HT1080 (cell line): ENCODE measurements at places on chromosomes 2 and 18.

DNA sequence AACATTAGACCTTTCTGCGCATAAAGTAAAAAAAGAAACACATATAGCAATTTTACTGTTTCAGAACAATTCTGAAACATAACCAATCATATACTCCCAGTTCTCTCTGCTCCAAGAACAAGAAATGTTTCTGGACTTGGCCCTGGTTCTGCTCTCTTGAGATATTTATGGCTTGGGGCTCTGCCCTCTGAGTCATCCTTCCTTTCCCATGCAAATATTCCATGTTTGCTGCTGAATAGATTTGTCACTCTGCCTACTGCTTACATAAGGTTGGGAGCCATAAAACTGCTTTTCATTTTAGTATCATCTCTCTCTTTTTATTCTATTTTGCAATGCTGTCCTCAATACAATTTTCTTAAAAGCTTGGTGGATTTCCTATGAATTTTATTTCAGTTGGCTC, 499.6 kb upstream of the ACVR2A start:
- peak; percentile 62 for DNase-seq

DNA sequence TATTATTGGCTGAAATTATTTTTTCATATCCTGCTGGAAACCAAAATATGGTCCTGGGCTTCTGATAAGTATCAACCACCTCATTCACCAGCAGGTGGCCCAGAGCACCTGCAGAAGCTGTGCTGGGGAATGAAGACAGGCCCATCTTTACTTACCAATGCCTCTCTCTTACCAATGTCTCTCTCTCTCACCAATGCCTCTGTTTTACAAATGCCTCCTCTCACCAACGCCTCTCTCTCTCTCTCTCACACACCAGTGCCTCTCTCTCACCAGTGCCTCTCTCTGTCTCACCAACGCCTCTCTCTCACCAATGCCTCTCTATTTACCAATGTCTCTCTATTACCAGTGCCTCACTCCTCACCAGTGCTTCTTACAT, 2.3 kb upstream of the MAL start:
- no peak for DNase-seq

DNA sequence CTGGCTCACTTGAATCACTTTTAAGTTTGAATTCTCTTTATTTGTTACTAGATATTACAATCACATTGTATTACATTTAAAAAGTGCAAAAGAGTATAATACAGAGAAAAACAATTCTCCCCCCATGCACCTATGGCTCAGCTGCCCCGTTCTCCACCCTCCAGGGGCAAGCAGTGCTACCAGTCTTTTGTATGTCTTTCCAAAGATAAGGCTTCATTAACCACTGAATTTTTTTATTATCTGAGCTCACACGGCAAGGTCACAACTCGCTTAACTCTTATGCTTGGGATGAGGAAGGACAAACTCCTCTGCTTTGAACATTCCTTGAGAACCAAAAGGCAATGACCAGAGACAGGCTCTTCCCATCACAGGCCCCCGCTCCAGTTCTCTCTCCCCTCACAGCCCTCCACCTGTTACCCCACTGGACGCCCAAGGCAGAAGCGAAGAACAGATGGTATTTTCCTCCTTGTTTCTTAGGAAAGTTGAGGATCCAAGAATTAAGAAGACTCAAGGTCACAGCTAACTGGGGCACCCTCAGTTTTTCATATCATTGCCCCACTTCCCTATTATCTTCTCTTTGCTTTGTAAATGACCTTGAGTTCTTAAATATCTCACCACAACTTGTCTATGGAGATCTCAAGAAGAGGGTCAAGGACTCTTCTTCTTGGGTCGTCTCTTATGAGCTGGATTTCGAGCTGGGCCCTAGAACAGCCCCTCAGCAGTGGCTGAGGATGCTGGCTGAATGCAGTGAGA, 30.1 kb downstream of the SH2D6 start:
- DNase-seq = no peak

DNA sequence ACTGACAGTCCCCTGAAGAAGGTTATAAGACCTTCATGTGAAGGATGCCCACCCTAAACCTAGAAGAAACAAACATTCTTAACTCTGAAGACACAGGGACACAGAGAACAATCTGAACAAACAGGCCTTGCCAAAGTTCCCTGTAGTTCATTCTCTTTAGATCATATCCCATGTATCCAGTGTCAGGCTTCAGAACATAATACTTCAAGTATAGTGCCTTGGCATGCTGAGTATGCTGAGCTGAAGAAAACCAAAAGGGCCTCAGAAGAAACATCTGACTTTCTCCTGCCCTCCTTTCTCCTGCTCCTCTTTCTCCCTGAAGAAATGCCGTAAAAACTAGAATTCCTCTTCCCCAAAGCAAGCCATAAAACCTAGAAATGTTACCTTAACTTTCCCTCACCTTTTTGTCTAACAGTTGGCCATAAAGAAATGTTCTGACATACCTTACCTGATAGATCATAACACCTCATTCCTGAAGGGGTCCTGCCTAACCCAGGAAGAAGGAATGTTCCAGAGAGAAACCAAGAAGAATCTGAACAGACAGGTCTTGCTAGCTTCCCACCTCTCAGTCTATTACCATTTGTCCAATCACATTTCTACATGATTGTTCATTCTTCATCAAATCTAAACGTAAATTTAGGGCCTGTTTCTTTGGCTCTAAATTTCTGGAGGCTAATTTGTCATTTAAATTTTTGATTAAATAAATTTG, 160.1 kb upstream of the ZC3H15 start:
- DNase-seq = no peak

GRCh38 chr2:101307950-101308431, 510 bp downstream of the RNF149 start:
- peak; percentile 5 for DNase-seq

GRCh38 chr18:77784759-77785379, 535.2 kb downstream of the GALR1 start:
- DNase-seq = no peak

GRCh38 chr2:226164512-226164911, 635.1 kb downstream of the IRS1 start:
- DNase-seq = no peak

GRCh38 chr2:170715062-170715931, at the start of gene SP5:
Gene SP5 (plus strand): TSS chr2:170715337. CDS start chr2:170715513, 176 bp downstream.
- no peak for DNase-seq

- DNase-seq = no peak
These were observed 17.1 kb downstream of the PXDN start for GRCh38 chr2:1727101-1727771.

- DNase-seq = no peak
These were observed 236.5 kb upstream of the NT5C1B start for GRCh38 chr2:18825838-18826237.

DNA sequence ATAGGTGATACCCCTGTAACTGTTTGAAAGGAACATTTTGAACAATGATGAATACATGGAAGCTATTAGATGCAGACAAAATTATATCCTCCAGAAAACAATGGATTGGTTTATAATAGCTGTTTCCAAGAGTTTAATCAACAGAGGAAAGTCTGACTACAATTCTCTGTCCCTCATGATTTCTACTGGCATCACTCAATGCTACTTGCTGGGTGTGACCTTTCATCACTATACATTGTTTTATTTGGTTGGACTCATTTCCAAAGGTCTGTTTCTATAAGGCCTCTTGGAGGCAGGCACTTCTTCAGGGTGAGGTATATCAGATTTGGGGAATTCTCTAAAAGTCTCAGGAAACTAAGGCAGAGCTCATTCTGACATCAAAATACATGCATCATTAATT, 636.1 kb upstream of the SLC8A1 start:
- DNase-seq = no peak

DNA sequence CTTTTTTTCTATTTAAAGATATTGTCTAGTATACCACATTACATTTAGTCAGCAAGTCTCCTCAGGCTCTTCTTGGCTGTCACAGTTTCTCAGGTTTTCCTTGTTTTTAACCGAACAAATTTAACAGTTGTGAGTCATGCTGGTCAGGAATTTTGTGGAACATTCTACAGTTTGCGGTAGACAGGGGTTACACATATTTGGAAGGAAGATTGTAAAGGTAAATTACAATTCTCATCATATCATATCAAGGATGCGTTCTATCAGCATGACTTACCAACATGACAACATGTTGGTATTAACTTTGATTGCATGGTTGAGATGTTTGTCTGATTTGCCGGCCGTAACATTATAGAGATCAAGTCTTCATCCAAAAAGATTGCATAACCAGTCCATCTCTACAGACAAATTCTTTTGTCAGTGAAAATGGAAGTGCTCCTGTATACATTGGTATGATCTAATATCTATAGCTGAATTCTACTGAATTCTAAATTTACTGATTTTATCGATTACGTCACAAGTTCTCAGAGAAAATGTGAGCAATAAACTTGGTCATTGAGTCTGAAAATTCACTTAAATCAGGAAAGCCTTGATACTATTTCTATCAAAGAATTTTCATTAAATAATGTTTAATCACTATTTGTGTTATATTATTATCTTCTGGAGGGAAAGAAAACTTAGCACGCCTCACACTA, 664.4 kb upstream of the SLC8A1 start:
- DNase-seq = peak; percentile 53

DNA sequence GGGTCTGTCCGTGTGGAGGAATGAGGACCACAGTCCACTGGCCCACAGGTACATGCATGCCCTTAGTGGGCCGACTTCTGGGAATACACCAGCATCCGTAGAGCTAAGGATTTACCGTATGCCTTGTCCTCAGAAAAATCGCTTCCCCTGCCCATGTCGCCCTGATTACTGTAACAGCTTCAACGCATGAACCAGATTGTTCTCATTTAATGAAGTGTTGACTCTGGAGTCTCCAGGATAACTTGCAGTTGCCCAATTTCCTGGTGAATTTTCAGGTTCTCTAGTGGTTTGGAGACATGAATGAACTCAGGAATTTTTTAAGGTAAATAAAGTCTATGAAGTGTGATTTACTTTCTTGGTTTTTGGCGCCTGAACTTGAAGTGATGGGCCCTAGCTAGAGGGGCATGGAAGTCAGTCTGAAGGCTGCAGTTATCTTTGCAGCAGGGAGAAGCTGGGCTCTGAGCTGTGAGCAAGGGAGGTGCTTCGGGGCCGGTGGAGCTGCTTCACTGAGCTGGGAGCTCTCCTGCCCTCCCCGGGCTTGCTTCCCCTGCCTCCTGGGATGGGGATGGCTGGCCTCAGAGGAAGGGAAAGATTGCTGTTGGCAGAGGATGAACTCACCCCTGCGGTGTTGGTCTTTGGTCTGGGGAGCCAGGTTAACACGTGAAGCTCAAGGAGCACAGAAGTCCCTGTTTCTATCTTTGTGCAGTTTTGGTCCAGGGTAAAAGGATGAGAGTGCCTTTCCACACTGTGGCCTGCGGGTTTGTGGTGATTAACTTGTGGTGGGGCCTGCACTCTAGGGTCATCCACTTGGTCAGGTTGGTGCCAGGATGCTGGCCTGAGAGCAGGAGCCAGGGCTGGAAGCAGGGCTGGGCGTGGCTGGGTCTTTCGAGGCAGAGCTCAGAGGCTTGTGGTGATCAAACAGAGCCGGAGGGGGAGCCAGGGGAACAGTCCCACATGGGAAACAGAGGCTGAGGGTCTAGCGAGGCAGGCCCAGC, 28.1 kb downstream of the TCF7L1 start:
- DNase-seq = peak; percentile 67

GRCh38 chr2:233434666-233435330, 80.5 kb downstream of the DGKD start:
- DNase-seq = no peak

DNA sequence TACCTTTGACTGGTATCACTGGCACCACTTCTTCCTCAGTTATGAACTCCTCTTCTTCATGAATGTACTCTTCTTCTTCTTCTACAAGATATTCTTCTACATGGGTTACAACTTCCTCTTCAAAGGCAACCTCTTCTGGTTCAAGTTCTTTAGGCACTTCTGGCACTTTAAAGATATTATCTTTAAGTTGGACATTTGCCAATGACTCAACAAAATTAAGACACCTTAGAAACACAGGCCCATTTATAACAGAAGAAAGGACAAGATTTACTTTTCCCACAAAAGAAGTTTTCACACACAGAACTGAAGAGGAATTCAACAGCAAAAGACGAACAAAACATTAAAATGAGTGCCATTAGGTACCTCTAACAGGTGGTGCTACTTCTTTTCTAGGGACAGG, 127.3 kb downstream of the TTN start:
- peak; percentile 10 for DNase-seq

DNA sequence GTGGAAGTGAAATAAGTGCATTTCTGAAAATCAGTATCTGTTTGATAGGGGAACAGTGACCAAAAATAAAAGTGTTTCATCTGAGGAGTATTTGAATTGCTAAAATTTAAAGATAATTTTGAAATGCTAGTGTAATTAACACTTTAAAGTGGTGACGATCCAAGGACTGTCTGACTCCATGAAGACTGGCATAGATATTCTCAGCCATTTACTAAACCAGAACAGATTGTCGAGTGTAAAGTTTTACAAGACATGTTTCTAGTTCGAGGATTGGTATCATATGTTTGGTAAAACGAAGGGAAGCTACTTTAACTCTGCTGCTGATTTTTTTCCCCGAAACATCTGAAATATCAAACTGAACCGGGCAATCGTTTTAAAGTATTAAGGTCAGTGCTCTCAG, 417.9 kb downstream of the EPHA4 start:
- DNase-seq = no peak

- DNase-seq = no peak
These were observed 39.6 kb downstream of the ITGAV start for GRCh38 chr2:186629250-186629996.

DNA sequence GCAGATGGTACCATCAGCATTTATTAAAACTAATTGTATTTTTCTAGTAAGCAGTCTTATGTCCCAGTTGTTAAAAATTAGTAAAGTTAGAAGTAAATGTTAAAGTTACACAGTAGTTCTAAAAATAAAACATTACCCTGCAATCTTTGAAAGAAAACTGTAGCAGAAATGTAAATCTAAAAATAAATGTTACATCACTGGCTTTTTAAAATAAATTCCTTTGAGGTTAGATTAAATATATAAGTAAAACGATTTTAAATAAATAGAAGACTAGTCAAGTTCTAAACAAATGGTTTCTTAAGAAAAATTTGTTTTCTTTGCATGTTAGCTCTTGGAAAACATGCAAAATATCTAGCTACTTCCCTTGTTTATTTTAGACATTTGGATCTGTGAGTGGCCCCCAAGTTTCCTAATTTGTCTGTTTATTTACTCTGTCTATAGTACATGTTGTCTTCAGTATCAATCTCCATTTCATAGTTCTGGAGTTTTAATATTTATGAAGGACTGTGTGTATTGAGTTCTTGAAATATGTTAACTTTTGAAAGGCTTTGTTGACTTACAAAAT, 58.2 kb downstream of the GLS start:
- no peak for DNase-seq

DNA sequence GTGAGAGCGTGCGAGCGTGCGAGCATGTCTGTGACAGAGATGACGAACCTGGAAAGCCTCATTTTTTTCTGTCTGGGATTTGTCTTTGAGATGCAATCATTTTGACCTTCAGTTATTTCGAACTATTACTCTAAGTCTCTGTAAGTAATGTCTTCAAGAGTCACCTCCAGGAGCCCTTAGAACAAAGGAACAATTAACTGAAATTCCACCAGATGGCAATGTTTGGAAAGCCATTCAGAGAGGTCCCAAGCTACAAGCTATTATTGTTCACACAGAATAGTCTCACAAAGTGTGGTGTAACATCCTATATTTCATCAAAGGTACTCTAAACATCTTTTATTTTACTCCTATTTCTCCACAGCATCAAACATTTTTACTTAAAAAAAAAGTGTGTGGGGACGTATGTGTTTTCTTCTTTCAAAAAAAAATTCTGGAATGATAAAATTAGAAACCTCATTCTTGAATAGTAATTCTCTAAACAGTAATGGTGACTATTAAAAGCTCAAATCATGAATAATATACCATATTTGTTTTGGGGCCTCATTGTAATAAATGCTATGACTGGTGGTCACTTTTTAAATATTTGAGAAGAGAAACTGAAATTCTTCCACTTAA, 35.1 kb upstream of the MAPRE2 start:
- DNase-seq = peak; percentile 62

- no peak for DNase-seq
These were observed at the start of gene KLHL30 for GRCh38 chr2:238138331-238139195. Gene KLHL30 (plus strand): TSS chr2:238138668. CDS start chr2:238140755, 2,087 bp downstream.
